ENCODE measurements at places on chromosomes 2 and 18. TPM values are rescaled to one million over a fixed set of nuclear protein-coding genes. Genes with fewer than 3 reads are reported as not detected.

The LYG2 gene
- total RNA-seq: not detected

The DYSF gene
- 10.3 TPM for total RNA-seq

The PAX3 gene
- total RNA-seq: not detected

The EMILIN2 gene
- total RNA-seq: 29.9 TPM

The CELF4 gene
- 4.3 TPM for total RNA-seq

The LOXHD1 gene
- total RNA-seq: 0.27 TPM

The HMSD gene
- total RNA-seq: 0.34 TPM

The FRZB gene
- total RNA-seq: 1.1 TPM

The TMEM37 gene
- total RNA-seq: 34.4 TPM

The GCG gene
- total RNA-seq: not detected

The INPP5D gene
- 12.6 TPM for total RNA-seq

The TUBB8B gene
- not detected for total RNA-seq

The HOXD4 gene
- total RNA-seq: 1.6 TPM

The SERPINB2 gene
- total RNA-seq: 0.67 TPM

The TCF23 gene
- total RNA-seq: not detected

The CSRNP3 gene
- total RNA-seq: 9.0 TPM

The GALNT14 gene
- total RNA-seq: 0.54 TPM

The ZSWIM2 gene
- not detected for total RNA-seq

The CD8B gene
- 3.5 TPM for total RNA-seq

The ITGB6 gene
- total RNA-seq: 17.2 TPM

The PRPF40A gene
- 88.7 TPM for total RNA-seq

The KIF5C gene
- 2.8 TPM for total RNA-seq

The BABAM2 gene
- total RNA-seq: 33.2 TPM

The NYAP2 gene
- not detected for total RNA-seq

The ASXL3 gene
- total RNA-seq: 20.8 TPM

The FBLN7 gene
- 10.3 TPM for total RNA-seq

The NLRC4 gene
- total RNA-seq: 0.34 TPM

The PLEKHM3 gene
- 53.0 TPM for total RNA-seq

The ATOH8 gene
- 82.8 TPM for total RNA-seq

The PROM2 gene
- total RNA-seq: 21.4 TPM

The CBLN2 gene
- total RNA-seq: not detected

The OTOF gene
- total RNA-seq: not detected

The SIX2 gene
- 3.1 TPM for total RNA-seq

The POTEC gene
- 0.11 TPM for total RNA-seq

The SIX3 gene
- not detected for total RNA-seq

The ANKRD62 gene
- total RNA-seq: not detected

The SERPINB4 gene
- total RNA-seq: not detected

The LYPD1 gene
- total RNA-seq: 0.45 TPM

The CNGA3 gene
- total RNA-seq: not detected

The TSPYL6 gene
- total RNA-seq: not detected

The TTC27 gene
- 25.4 TPM for total RNA-seq

The AMER3 gene
- not detected for total RNA-seq

The IGFBP2 gene
- total RNA-seq: 44.1 TPM

The UGT1A3 gene
- total RNA-seq: not detected

The FEZ2 gene
- total RNA-seq: 51.6 TPM

The GAREM2 gene
- 2.6 TPM for total RNA-seq

The CCDC68 gene
- 16.2 TPM for total RNA-seq

The SKOR2 gene
- total RNA-seq: not detected

The TRIM43 gene
- not detected for total RNA-seq
